PC-9 (cell line): ENCODE measurements at places on chromosomes 7 and 10. TPM values are rescaled to one million over a fixed set of nuclear protein-coding genes. Genes with fewer than 3 reads are reported as not detected.

MYOF gene
- total RNA-seq = 255 and 274 TPM in 2 replicates

STAM gene
- total RNA-seq = 37.0 and 38.8 TPM in 2 replicates

GJC3 gene
- total RNA-seq = not detected in 2 replicates

SSBP1 gene
- total RNA-seq = 150 and 193 TPM in 2 replicates

GPNMB gene
- total RNA-seq = 13.3 and 17.4 TPM in 2 replicates

NCF1 gene
- total RNA-seq = 0.38 and 0.41 TPM in 2 replicates

SPRN gene
- not detected in 2 replicates for total RNA-seq

SEC61A2 gene
- 4.9 and 6.8 TPM in 2 replicates for total RNA-seq

ZSCAN25 gene
- total RNA-seq = 20.5 and 21.8 TPM in 2 replicates

VPS37D gene
- total RNA-seq = 8.3 and 12.4 TPM in 2 replicates

RAB19 gene
- 7.8 and 9.1 TPM in 2 replicates for total RNA-seq

AP5Z1 gene
- total RNA-seq = 40.6 and 44.0 TPM in 2 replicates
